ENCODE measurements at places on chromosomes 11 and 22.
A peak's percentile ranks its signal among the peaks of the same experiment; 100 is the strongest.

DNA sequence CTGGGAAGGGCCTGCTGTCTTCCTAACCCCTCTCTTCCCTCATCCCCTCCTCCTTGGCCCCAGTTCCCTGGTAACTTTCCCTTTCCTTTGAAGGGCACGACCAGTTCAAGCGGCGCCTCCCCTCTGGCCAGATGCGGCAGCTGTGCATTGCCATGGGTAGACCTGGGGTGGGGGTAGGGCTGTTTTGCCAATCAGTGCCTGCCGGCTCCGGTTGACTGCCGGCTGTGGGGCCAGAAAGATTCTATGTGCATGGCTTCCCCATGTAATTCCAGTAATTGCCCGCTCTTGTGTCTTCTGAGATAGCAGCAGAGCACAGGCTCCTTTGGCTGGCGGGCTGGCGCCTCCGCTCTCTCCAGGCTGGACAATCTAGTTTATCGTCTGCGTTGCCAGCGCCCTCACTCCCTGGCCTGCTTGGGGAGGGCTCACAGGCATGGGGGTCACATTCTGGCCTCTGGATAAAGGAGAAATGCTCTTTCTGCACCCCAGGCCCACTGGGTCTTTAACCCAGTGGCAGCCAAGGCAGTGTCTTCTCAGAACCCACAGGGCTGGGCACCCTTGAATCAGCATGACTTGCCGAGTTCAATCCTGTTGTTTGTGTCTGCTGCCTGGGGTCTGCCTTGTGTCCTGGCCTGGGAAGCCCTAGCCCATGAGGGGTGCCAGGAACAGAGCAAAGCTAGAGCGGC lies 9.4 kb downstream of the SIDT2 start:
- no peak for DNase-seq

DNA sequence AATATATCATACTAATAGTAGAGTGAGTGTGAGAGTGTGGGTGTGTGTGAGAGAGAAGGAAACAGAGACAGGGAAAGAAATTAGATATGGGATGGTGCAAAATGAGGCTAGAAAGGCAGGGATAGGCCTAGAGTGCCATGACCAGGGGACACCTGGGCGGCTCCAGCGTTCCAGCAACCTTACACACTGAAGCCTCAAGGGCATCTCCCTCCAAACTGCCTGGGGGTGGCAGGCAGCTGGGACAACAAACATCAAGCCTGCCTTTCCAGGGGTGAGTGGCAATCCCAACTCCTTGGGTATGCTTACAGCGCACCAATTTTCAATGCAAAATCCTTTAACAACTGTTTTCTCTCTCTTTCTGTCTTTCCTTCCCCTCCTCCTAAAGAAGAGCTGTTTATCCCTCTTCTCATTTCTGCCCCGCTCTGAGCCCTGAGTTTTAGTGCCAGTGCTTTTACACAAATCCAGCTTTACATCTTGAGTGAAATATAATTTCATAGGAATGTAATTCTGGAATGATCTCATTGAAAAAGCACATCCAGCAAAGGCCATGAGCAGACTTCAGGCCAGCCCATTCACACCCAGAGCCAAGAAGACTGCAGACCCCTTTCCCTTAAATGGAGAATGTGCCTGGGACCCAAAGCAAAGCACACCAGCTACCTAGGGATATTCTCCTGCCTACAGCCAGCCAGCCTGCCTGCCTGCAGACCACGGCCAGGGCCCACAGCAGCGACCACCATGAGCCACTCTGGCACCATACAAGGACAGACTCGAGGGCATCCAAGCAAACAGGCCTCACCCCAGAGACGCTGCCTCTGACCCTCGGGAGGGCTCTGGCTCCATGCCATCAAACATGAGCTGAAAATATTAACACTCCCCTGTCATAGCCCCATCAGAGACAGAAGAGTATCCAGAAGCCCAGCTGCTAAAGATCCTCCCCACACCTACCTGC lies 90.3 kb downstream of the RPL27A start:
- DNase-seq = no peak

GRCh38 chr11:46363455-46364005 lies 16.3 kb downstream of the DGKZ start:
- peak; percentile 67 for DNase-seq

DNA sequence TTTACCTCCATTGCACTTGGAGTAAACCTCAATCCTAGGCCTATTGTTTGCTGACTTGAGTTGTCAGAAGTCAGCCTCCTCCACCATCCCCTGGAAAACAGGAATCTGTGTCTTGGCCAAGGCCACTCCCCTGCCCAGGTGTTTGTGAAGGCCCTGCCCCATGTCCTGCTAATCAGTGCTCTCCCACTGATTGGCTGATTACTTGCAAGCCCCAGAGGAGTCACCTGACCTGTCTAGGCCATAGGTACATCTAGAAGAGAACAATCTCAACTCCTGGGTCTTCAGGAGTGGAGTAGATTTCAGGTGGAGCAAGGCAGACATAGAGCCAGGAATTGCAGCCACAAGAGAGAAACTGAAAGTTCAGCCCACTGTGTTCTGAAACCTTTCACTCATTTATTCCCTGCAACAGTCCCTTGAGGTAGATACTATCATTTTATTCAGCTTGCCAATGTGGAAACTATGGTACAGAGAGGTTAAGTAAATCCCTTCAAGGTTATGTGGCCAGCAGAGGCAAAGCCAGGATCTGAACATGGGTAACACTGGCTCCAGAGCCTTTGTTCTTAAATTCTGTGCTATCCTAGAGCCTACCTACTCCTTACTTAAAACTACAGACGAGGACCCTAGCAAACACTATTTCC lies 10.4 kb downstream of the OAF start:
- DNase-seq = no peak

- DNase-seq = no peak
Measured at GRCh38 chr11:79269611-79270307, 171.1 kb downstream of the TENM4 start.

DNA sequence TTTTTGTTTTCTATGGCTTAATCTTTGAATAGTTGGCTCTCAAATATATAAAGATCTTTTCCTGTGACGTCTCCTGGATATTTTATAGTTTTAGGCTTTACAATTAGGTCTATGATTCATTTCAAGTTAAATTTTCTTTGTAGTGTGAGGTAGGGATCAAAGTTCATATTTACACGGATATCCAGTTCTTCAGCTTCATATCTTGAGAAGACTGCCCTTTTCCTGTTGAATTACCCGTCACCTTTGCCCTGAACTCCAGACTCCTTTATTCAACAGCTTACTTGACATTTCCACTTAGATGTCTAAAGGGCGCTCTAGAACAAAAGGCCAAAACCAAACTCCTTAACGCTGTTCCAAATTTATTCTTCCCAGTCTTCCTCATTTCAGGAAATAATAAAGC lies 51.7 kb downstream of the TTC17 start:
- no peak for DNase-seq

DNA sequence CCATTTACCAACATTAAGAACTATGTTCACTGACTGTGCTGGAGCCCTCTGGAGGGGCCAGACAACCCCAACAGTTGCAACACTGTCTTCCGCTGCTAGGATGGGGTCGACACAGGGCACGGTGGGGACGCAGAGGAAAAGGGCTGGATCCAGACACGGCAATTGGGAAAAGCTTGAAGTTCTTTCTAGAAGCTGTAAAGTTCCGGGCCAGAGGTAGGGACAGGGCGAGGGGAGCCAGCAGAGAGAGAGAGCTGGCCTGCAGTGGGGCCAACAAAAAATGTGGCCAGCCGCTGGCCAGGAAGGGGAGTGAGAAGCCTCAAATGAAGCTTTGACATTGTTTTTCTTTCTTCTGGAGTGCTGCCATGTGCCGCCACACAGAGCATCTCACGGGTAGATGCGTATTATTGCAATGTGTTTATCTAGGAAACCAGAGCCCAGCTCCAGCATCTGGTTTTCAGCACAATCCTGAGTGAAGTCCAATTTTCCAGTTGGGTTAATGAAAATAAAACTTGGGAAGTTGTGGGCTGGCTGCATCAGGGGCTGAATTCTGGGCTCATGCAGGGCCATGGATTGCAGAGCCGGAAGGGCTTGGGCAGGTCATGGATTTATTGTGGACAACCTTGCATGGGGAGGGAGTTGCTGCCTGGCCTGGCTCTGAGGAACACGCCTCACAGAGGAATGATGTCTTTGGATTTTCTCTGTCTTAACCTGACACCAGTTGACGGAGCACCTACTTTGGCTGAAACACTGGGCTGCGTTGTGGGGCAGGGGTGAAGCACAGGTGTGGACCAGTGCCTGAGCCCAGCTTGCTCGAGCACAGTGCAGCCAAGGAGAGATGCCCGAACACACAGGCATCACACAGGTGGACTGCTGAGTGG lies 67.6 kb upstream of the AMPD3 start:
- DNase-seq = peak; percentile 97

GRCh38 chr11:111246956-111247355 lies 1.4 kb downstream of the POU2AF2 start:
- DNase-seq = no peak

GRCh38 chr11:67312187-67313021 lies 9.1 kb downstream of the SSH3 start:
- no peak for DNase-seq

DNA sequence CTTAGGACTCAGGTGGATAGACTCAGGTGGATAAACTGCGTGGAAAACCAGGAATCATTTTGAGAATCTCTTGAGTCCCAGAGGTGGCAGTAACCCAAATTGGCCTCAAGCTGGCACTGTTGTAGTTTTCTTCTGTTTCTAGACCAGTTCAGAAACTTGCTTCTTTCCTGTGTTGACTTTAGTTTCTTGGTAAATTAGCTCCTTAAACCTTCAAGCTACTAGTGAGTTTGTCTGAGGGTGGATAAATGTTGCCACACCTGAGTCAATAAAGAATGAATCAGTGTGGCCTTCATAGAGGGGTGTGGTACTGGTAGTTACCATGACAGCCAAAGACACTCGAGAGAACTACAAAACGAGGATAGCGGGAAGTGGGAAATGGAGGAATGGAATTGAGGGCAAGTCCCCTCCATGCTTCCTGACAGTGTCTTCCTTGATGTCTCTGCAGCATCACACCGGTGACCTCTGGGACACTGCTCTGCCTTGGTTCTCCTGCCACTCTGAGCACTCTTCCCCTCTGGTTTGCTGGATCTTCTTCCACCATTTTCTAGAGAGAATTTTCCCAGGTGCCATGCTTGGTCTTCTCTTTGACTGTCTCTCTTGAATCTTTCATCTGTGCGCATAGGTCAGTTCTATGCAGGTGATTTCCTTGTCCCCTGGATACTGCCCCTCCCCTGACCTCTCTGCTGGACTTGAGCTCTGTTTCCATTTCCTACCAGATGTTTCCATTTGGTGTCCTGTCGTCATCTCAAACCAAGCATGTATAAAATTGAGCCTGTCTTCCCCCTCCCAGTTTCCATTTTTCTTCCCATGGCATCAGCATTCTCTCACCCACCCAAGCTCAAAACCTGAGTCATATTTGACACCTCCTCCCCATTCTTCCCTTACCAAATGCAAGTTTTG lies 7.2 kb downstream of the POLD4 start:
- peak; percentile 73 for DNase-seq

DNA sequence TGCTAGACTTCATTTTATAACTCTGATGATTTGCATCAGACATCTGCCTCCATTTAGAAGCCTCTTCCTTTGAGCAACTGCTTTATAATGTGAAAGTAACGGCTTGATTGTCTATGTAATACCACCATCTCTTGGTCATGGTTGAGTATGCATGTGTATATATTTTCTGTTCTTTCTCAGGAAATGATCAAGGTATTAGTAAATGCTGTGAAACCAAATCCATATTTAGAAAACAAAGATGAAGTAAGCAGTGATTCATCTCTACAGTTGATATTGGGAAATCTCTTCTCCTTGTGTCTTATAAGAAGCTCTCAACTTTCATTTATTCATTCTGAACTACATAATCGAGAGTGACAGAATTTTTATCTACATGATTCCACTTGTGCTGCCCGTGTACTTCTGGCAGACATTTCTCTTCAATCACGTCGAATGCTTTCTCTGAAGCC lies 104.6 kb upstream of the ANO3 start:
- DNase-seq = peak; percentile 94

GRCh38 chr11:132312701-132313111 lies 942.3 kb downstream of the NTM start:
- DNase-seq = peak; percentile 36

DNA sequence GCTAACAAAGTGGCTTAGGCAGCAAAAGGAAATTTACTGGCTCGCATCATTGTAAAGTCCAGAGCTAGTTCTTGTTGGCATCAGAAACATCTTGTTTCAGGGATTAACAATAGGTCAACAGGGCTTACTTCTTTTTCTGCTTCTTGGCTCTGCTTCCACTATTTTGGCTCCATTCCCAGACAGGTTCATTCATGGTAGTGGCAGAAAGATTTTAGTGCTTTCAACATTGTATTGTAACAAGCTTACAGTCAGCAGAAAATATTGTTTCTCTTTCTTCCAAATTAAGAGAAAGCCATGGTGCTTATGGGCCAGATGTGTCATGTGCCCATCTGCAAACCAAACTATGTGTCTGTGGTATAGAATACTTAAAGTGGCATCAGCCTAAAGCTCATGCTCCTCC lies 315.6 kb downstream of the RAB38 start:
- no peak for DNase-seq

- DNase-seq = no peak
Measured at GRCh38 chr22:30731658-30732057, 37.0 kb downstream of the OSBP2 start.

DNA sequence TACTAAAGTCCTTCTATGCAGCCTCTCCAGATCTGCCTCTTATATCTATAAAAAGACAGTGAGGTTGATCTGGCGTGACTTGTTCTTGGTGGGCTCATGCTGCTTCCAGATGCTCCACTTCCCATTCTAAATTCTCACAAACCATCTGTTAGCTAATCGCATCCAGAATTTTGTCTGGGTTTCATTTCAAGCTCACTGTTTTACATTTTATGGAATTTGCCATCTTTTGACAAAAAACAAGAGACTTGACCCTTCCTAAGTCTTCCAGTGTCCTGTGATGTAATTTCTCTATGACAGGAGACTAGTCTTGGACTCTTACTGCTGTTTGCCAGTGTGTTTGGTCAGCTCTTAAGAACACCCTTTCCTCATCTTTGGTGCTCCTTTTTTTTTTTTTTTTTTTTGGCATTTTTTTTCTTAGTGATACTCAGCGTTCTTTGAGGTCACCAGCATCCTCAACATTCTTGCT lies 23.0 kb downstream of the CRKL start:
- peak; percentile 66 for DNase-seq

- DNase-seq = no peak
Measured at GRCh38 chr11:92702805-92703448, 266.5 kb upstream of the MTNR1B start.

- peak; percentile 54 for DNase-seq
Measured at GRCh38 chr11:76047766-76048165, 158.5 kb downstream of the WNT11 start.

DNA sequence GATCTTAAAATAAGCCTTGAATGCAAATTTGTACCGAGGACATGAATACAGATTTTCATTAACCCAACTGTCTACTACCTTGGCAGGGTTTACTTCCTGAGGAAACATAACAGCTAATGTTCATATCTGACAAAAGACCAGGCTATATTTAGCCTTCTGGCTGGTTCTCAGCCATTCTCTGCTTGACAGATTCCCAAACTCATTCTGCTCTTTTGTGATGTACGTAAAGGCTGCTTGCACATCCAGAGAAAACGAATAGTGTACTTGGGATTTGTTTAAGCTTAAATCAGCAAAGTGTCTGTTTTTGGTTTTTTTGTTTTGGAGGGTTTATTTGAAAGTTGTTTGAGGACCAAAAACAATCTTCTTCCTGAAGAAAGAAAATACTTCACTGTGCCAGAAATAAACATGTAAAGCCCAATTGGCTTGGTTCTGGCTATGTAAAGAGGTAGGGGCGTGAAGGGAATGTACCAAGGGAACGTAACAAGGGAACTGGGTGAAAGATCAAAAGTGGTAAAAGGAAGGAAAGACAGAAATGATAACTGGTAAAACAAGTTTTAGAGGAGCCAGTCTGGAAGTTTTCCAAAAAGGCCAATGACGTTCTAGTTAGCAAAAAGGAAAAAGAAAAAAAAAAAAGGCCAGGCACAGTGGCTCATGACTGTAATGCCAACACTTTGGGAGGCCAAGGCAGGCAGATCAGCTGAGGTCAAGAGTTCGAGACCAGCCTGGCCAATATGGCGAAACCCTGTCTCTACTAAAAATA lies 21.4 kb upstream of the CRTAM start:
- DNase-seq = no peak

Measured in fibroblast of gingiva (primary cell).